H4 (cell line): ENCODE measurements at places on chromosomes 2 and 18.

GRCh38 chr18:2146754-2147153, 424.6 kb downstream of the METTL4 start:
- DNase-seq, result no peak

- DNase-seq, result no peak
Observed at GRCh38 chr2:201407265-201407664, 44.0 kb downstream of the TRAK2 start.

DNA sequence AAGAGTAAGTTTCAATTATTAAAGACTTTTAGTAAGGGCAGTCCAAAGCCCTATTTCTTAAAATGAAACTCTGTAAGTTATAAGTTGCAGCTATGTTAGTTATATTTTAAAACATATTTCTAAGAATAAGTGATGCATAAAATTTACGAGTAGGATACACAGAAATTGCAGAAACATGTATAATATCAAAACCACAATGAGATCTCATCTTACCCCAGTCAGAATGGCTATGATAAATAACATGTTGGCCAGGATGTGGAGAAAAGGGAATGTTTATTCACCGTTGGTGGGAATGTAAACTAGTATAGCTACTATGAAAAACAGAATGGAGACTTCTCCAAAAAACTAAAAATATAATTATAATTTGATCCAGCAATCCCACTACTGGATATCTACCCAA, 201.2 kb downstream of the CBLN2 start:
- DNase-seq, result peak; percentile 80

DNA sequence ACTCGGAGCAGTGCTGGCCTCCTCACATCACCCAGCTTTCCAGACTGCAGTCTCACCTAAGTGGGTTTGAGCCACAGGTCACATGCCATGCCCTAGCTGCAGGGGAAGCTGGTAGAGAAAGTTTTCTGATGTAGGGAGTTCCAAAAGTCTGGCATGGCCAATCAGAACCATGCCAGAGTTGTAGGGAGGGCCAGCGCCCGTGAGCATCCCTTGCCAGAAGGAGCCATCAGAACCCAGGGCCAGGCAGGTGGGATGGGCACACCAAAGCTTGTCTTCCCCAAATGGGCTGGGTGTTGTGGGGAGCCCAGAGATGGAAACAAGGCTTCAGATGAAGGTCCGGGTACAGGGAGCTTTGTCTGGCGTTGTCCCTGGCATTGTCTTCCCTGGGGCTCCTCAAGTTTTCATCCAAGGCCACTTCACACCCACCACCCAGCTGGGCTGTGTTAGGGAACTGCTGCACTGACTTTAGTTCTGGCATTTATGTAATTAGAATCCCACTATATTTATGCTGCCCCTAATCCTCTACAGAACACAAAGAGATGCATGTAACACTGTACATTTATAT, 247.9 kb downstream of the KLHL29 start:
- DNase-seq, result no peak

DNA sequence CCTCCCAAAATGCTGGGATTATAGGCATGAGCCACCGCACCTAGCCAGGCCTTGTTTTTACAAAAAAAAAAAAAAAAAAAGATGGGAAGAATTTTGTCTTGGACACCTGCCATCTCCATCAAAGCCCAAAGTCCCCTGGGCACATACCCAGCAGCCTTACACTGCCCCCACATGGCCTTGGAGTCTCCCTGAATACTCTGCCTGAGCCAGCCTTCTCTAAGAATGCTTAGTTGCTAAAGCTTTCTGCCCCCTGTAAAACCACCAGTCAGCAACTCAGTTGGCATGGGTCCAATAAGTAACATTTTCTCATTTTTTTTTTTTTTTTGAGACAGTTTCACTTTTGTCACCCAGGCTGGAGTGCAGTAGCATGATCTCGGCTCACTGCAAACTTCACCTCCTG, 40.6 kb downstream of the SPC25 start:
- peak; percentile 63 for DNase-seq

GRCh38 chr2:1140389-1141003, 189.8 kb downstream of the SNTG2 start:
- no peak for DNase-seq

DNA sequence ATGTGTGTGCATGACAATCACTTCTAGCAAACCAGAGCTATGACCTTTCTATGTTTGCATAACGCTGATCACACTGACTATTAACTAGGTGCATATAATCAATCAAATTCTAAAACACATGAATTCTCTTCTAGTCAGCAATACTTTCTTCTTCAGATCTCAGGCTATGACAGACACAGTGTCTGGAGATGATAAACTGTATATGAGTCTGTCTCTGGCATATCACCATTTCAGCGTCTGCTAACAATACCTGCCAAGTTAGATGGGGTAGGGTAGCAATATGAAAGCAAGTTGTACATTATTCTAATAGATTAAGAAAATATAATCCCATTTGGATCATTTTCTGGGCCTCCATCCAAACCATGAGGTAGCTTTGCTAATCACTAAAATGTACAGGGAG, 354.2 kb upstream of the EPHA4 start:
- DNase-seq, result no peak

DNA sequence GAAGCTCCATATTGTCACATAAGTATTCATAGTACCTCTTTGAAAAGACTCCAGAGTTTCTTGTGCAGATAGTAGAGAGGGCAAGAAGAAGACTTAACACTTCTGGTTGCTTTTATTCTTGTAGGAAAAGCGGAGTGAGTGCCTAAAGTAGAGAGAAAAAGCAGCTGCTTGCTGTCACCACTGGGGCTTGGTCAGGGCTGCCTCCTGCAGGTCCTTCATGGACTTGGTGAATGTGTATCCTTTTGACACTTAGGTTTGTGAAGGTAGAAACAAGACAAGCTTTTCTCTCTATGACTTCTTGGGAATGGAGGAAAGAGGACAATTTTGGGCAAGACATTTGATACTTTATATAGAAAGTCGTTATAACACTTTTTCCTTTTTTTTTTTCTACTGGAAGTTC, 312.8 kb upstream of the FANCL start:
- DNase-seq, result no peak

GRCh38 chr2:55441280-55441892, 21.7 kb upstream of the CCDC88A start:
- no peak for DNase-seq
